ENCODE measurements at places on chromosomes 1 and 21.

GRCh38 chr1:11929849-11930248 is 3.6 kb upstream of the KIAA2013 start:
- no peak for DNase-seq

DNA sequence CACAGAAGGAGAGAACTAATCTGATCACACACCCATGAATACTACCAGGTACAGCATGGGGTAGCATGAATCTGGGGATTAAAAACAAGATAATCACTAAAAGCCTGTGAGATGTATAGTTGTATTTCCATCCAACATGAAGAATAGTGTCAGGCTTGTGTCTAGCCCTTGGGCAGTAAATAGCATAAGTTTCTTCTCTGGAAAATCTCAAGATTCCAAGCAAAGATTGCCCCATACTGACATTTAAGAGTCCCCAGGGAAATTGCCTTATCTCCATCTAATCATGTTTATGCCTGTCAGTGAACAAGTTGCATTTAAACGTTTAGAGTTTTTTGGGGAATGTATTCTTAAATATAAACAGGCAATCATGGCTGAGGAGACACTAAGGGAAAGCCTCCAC is 109.2 kb upstream of the SERTAD4 start:
- no peak for DNase-seq

- DNase-seq = no peak
These were observed 3.3 kb upstream of the KIF21B start for GRCh38 chr1:201026836-201027235.

- no peak for DNase-seq
These were observed 1.9 kb downstream of the VANGL1 start for GRCh38 chr1:115643666-115644065.

DNA sequence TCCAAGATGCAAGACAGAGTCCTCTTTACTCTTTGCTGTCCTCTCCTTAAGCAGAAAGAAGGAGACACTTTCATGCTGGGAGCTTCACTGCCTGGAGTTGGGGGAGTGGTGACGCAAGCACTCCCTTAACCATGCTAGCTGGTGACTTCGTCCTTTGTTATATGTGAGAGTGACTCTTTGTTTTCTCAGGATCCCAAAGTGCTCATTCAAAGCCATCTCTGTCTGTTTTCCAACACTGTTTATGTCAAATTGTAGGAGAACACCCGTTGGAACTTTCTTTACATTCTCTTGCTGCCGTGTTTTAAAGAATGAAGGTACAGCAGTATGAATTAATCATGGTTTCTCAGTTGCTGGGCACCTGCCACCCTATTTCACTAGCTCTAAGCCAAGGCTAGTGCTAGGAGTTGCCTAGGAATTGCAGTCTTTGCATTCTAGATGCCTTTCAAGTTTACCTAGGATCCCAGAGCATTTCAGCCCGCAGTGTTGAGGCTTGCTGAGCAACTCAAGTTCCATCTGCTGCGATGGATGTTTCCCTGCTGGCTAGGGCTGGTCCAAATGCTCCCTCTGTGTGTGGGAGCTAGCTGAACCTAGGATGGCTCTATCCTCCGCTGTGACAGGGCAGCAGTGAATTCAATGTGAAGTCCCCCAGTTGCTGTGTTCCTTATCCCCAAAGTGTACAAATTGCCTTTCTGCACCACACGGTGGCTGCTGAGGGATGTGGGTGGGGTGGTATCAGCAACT is 82.6 kb upstream of the GPR52 start:
- DNase-seq = no peak

DNA sequence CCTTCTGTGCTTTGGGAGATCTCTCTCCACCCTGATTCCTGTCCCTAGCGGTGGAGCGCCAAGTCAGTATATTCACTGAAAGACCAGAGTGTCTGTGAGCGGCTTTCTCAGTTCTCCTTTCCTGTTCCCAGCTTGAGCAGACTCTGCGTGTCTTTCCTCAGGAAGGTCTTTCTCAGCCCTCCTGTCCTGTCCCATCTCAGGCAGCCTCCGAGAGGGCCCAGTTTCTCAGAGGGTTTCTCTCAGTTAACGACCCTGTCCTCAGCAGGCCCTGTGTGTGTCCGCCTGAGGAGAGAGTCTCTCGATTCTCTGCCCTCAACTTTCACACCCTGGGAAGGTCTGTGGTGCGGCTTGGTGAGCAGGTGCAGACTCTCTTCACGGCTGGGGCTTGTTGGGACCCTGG is 34.0 kb upstream of the CHIT1 start:
- DNase-seq = no peak

All from T follicular helper cell (primary cell).